ENCODE measurements at places on chromosomes 6 and 20.

DNA sequence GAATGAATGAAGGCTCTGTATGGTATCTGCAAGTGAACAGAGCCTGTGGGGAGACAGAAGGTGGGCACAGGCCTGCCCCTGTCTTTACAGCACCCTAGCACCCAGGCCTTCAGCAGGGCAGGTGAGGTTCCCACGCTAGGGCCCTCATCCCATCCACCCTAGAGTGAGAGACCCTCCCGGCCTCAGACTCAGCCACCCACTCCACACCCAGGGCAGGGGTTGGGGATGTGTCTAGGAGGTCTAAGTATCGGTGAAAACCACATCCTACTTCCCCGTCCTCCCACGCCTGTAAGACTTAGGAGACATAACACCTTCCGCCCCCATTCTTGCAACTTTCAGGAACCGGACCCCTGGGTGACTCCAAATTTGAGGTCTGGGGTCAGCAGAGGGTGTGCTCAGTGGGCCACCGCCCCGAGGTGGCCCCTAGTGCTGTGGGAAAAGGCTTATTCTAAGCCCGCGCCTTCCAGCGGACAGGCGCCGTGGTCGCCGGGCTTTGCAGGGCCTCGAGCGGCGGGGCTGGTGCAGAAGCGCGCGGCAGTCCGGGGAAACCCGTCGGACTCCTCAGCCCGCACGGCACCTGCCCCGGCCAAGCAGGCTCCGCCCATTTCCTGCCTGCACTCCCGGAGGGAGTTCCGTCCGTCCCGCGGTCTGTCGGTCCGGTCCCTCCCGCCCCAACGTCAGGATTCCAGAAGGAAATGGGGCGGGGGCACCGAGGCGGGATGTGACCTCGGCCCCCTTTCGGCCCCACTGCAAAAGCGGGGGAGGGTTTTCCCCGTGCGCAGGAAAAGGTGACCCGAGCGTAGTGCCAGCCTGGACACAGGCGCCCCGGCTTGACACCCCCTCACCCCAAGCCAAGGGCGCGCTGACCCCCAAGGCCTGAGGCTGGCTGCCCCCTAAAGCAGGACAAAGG is 868 bp downstream of the SAMD10 start:
- peak; percentile 32 for DNase-seq

GRCh38 chr6:146968041-146968760 is 236.0 kb upstream of the STXBP5 start:
- peak; percentile 85 for DNase-seq

DNA sequence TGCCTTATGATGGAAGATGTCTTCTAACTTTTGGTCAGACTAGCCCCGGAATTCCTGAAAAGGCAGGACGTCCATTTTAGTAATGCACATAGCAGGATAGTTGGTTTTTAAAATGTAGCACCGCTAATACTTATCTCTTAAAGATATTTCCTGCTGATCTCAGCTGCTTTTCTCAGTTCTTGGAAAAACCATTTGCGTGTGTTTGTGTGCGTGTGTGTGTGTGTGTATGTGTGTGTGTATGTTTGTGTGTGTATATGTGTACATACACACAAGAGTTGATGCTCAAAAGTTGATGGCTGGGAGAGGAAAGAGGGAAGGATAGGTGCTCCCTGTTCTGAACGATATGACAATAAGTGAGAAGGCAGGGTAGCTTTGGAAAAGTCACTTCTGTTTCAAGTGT is 61.7 kb upstream of the SUPT3H start:
- no peak for DNase-seq

DNA sequence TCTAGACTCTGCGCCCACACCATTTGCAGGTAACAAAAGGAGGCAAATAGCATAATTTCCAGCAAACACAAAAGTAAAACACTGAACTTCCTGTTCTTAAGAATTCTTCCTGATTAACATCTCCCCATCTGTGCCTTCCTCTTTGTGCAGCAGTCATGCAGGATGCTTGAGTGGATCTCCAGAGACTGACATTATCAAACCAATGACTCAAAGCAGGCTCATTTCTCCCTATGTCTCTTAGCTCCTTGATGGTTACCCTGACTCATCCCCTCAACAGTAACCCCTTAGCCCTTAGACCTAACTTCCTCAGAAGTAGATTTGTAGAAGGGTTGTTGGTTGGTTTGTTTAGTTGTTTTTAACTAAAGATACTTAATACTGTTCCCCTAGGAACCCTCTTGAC is 137.0 kb upstream of the RIN2 start:
- peak; percentile 62 for DNase-seq

GRCh38 chr6:108464418-108465097 is 96.2 kb upstream of the FOXO3 start:
- DNase-seq, result peak; percentile 29
